ENCODE measurements at places on chromosomes 6 and 20.

DNA sequence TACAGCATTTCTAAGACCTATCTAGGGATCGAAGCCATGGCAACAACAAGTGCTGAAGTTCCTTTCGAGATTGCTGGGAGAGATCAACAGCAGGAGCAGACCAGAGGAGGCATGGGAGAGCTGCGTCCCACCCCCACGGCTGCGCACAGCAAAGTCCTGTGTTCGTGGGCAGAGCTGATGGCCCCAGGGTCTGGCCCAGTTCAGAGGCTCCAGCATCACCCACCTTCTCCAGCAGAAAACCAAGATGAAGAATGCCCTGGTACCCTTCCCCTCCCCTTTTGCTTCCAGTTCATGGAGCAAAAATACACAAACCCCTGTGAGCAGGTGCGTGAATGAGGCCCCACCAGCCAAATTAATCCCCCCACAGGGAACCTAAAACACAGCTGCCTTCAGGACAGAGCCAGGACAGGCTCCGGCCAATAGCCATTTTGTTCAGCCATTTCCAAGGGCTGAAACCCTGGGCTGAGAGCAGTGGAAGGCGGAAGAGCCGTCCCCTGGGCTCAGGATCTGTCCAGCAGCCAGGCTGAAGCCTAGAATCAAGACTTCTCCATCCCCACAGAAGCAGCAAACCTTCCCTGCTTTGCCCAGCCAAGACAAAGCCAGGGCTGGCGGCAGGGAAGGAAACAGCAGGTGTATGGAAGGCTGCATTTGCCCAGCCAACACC, 102.8 kb downstream of the PREX1 start:
- DNase-seq, result no peak

DNA sequence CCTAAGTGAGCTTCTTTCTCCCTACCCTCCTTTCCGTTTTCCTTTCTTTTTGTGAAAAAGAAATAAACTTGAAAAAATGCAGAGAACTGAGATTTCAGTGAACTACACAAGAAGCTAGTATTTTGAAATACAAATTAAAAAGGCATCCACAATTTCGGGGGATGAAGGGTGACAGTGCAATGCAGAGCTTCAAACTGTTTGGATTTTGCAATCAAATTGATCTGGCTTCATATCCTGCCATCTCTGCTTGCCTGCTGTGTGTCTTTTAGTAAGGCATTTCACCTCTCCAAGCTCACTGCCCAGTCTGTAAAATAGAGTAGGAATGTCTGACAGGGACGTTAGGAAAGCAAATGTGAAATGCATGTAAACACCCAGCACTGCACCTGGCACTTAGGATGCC, 258.0 kb downstream of the HACE1 start:
- no peak for DNase-seq

DNA sequence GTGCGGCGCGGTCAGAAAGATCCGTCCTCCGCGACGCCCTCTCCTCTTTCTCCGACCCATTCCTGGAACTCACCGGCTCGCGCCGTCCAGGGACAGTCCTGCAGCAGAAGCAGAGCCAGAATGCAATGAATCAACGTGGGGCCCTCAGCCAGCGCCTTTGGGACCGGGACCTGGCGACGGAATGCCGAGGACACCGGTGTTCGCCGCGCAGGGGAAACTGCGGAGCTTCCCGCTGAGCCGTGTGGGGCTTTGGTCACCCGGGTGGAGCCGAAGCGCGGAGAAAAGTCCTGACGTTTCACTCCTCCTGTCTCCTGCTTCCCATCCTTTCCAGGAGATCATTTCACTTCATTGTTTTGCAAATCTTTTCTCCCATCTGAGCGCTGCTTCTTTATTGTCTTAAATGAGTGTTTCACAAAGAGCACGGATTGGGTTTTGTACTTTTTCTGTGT, 26.5 kb downstream of the ULBP1 start:
- no peak for DNase-seq

- DNase-seq, result no peak
These were observed 20.0 kb downstream of the BRPF3 start for GRCh38 chr6:36216559-36216958.

DNA sequence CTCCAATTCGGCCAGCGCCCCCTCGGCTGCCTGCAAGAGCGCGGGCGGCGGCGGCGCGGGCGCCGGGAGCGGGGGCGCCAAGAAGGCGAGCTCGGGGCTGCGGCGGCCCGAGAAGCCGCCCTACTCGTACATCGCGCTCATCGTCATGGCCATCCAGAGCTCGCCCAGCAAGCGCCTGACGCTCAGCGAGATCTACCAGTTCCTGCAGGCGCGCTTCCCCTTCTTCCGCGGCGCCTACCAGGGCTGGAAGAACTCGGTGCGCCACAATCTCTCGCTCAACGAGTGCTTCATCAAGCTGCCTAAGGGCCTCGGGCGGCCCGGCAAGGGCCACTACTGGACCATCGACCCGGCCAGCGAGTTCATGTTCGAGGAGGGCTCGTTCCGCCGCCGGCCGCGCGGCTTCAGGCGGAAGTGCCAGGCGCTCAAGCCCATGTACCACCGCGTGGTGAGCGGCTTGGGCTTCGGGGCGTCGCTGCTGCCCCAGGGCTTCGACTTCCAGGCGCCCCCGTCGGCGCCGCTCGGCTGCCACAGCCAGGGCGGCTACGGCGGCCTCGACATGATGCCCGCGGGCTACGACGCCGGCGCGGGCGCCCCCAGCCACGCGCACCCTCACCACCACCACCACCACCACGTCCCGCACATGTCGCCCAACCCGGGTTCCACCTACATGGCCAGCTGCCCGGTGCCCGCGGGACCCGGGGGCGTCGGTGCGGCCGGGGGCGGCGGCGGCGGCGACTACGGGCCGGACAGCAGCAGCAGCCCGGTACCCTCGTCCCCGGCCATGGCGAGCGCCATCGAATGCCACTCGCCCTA, 963 bp downstream of the FOXF2 start:
- no peak for DNase-seq

DNA sequence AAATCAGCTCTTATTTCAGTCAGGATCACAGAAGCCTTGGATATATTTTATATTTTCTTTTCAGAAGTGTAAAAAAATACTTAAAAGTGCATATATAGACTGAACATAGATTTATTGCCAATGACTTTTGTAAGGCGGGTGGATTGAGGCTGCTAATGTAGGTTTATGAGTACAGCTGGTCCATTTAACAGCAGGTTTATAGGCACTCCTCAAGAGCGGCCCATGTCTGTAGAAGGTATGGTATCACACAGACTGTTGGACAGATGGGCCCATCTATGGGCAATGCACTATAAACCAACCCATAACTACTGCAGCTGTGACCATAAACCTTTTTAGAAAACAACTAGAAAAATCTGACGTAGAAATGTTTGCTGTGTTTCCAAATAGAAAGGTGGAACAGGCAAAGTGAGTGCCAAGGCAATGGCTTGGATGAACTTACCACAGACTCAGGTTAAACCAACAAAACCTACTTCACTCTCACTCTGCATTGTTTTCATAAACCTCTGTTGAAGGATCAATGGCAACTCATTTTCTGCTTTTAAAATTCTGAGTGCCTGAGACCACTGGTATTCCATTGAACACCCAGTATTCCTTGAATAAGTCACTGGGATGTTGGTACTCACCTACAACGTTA, 170.6 kb upstream of the EYA4 start:
- DNase-seq, result no peak

DNA sequence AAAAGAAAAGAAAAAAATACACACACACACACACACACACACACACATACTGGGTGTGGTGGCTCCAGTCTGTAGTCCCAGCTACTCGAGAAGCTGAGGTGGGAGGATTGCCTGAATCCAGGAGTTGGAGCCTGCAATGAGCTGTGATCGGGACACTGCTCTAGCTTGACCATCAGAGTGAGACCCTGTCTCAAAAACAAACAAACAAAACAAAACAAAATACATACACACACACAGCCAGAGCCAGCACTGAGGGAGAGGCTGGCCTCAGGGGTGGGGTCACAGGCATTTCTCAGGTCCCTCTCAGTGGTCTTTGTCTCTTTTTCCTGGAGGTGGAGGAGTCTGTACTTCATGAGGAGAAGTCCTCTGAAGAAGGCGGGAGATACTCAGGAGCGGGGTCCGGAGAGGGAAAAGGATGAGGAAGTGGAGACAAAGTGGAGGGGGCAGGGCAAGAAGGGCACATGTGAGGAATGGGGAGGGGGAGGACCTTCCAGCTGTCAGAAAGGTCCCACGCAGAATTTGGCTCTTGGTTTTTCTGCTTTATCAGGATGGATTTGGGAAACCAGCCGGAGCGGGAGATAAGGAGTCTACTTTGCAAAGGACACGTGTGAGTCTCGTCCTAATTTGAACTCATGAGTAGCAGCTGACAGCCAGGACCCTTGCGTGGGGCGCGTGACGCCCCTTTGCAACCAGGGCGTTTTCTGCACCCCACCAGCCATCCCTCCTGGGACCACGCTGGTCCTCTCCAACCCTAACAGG, 7.7 kb upstream of the MICB start:
- DNase-seq, result no peak

DNA sequence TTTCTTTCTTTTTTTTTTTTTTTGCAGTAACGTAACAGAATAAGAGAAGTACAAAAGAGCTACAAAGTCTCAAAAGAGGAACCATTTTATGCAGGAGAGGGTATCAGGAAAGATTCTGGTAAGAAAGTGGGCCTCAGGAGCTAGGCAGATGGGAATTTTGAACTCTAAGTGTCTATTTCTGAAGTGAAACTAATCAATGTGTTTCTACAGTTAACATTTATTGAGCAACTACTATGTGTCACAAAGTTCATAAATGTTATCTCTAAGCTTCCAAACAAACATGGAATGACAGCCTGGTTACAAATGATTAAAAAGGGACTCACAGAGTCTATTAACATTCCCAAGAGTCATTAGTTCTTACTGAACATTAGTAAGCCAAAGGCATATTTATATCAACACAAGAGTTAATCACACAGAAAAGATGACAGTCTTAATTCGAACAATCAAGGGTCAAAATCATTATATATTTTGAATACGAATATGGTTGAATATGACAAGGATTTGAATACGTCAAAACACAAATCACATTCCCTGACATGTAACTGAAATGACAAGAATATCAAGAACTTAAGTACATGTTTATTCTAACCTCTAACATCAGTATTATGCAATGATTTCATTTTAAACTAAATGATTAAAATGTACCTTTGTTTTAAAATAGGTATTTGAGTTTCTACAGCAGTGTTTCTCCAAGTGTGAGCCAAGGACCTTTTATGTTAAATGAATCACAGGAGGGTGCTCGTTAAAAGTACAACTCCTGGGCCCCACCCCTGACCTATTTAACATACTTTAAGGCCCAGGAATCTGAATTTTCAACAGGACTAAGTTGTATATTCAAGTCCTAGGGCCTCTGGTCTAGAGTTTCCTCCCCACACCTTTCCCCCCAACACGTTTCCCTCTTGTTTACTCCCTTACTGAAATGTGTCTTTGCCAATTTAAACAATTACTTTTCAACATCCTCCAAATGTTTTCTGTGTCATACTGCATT, 89.7 kb downstream of the ATXN1 start:
- no peak for DNase-seq
